Trophoblast cell (in vitro differentiated cells and primary cell): ENCODE measurements at places on chromosomes 1 and 21.

DNA sequence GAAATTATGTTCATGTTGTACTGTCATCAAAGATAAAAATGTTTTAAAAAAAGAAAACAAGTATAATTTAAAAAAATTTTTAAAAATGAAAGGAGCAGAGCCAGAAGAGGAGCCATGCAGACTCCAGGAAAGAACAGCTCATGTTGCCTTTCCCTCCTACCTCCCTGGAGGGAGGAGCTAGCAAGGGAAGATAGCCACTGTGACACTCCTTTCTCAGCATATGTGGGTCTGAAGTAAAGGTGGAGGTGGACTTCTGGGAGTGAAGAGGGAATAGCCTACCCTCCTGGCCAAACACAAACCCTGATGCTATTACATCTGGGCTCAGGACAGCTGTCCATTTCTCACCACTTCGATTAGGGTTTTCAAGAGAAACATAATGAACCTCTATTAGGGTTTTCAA is 54.2 kb downstream of the SLC2A1 start:
- DNase-seq: peak; percentile 28

- DNase-seq: no peak
These were observed 47.8 kb upstream of the LAMC2 start for GRCh38 chr1:183138301-183138700.

DNA sequence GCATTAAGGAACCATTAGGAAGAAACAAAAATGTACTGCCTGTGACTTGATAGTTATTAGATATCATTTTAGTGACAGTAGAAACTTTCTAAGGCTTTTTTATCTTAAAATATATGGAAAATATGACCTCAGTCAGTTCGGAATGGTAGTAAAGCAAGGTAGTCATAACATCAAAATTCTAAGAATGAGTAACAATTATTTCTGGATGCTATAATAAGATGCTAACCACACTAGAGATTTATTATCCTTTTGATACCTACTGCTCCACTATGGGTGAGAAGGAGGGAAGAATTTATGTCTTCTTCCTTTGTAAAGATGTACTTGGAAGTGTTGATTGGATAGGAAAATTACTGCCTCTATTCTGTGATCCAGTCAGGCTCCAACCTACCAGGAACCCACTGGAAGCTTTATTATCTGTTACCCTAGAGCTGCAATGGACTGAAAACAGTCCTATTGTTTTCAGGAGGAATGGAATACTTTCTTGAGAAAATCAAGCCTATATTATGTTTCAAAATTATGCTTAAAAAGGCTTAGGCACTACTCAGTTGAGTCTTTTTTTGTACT is 8.8 kb downstream of the FMN2 start:
- no peak for DNase-seq

- no peak for DNase-seq
These were observed 45.3 kb upstream of the ITPKB start for GRCh38 chr1:226784081-226785049.

GRCh38 chr1:22317920-22318243 is 133.8 kb upstream of the ZBTB40 start:
- no peak for DNase-seq

DNA sequence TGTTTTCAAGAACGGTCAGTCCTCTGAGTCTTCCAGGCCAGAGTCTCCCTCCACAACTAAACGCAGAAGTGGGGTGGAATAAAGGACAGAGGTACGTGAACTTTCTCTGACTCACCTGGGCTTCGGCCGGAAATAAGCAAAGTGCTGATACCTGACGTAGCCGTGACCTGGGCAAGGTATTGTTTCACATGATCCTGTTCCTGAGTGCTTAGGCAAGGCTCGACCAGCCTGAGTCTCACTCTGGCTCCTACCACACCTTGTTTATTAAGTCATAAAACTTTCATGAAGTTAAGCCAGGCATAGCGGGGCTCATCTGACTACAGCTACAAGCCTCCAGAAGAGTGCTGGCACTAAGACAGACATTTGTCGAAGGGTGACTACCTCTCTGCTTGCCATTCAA is 327.5 kb downstream of the SETD4 start:
- DNase-seq: no peak

DNA sequence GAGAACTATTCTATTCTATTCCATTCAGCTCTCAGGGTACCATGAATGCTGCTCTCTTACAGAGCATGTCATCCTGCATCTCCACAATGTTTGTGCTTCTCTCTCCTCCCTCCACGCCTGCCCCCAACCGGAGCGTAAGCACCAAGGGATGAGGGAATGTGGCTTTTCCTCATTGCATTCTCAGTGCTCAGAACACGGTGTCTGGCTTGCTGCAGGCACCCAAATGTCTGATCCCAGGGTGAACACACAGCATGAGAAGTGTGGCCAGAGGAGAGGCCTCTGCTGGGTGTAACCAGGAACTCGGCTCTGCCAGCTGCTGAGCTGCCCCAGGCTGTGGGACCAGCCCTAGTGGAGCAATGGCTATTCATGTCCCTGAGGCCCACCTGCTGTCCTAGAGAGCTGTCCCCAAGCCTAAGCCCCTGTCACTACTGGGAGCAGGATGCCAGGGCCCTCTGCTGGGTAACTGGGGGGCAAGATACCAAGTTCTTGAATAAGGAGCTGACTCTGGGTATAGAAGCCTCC is 38.3 kb downstream of the OLFML2B start:
- peak; percentile 79 for DNase-seq

GRCh38 chr1:247111700-247112478 is 7.7 kb upstream of the ZNF669 start:
- peak; percentile 36 for DNase-seq

GRCh38 chr1:240271081-240271480 is 179.4 kb downstream of the FMN2 start:
- DNase-seq: no peak

DNA sequence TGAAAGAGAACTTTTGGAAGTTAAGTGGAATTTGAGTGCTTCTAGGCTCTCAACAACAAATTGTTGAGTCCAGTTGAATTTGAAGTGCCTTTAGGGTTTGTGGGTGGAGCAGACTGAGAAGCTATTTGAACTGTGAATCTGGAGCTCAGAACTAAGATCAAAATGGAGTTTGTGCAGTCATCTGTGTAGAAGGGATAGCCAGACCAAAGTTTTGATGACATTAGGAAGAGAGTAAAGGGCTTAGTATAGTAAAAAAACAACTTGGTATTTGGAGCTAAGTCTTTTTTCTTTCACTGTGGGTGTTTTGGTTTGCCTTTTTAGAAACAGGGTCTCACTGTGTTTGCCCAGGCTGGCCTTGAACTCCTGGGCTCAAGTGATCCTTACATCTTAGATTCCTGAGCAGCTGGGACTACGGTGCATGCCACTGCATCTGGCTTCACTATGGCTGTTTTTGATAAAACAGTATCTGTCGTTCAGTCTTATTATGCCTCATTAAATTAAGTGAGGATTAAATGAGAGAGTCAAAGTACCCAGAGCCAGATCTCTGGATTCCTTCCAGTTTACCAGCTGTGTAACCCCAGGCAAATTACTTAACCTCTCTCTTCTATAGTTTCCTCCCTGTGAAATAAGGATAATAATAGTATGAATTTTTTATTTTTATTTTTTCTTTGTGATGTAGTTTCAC is 20.0 kb downstream of the HDAC1 start:
- no peak for DNase-seq

DNA sequence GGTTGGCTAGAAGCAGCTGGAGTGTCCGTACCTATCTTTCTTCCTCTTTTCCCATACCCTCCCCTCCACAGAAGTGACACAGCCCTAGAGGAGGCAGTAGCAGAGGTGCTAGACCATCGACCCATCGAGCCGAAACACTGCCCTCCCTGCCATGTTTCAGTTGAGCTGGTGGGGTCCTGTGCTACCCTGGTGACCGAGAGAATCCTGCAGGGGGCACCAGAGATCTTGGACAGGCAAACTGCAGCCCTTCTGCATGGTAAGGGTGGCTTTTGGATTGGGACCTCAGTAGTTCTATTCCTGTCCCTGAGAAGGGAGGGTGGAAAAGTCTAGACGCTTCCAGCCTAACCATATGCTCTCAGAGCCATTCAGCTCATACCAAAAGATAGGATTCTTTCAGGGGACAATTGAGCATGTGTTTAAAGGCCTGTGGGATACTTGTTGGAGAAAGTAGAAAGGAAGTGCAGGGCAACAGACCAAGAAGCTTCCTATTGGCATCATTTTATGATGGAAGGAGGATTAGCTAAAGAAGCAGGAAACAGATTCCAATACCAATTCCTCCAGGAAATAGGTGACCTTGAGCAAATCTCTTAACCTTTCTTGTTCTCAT is 11.7 kb upstream of the BNIPL start:
- DNase-seq: peak; percentile 46

- no peak for DNase-seq
These were observed 5.6 kb downstream of the CAMK2N1 start for GRCh38 chr1:20480243-20480944.

DNA sequence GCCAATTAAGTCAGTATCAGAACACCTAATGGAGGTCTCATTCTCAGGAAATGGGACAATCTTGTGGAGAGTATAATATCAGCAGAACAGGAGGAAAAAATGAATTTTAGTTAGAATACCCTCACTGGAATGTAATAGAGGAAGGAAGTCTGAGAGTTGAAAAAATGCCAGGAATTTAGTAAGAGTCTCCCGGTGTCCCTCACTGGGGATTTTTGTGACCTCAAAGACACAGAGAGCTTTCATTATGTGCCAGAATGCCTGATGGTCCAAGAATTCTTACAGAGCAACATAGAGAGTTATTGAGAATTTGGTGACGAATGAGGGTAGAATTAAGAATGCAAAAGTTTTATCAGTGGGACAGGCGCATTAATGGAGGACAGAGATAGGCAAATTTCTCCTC is 443.5 kb upstream of the B3GALT2 start:
- no peak for DNase-seq

DNA sequence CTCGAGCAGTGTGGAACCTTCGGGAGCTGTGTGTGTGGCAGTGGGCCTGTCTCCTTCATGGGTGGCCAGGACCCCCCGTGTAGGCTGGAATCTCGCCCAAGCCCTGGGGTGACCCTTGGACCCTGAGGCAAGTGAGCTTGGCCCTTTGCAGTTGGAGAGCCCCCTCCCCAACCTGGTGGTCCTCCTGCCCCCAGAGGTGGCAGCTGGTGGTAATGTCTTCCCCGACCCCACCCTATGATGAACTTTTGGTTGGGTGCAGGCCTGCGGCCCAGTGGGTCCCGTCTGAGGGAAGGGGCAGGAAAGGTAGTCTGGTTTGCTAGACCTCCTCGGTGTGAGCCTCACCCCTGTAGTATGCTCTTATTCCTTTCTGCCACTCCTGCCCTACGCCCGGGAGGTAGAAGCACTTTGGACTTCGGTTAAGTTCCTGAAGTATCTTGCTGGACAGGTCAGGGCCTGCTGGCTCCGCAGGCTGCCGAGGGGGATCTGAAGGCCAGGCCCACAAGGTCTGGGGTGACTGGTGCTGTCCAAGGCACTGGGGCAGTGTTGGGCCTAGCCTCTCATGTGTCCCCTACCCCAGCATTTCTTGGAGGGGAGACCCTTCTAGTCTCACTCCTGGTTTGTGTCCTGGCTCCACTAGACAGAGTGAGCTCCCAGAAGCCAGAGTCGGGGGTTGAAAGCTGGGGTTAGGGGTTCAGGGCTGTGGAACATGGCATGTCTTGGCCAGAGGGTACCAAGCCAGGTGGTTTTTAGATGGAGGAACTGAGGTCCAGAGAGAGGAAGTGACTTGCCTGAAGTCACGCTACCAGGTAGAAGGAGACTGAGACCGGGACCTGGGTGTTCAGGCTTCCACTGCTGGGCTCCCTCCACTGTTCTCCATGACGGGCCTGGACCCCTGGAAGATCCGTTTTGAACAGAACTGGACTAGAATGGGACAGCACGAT is 1.8 kb downstream of the ZNF362 start:
- DNase-seq: peak; percentile 12

GRCh38 chr1:247434005-247434404 is 18.0 kb downstream of the NLRP3 start:
- DNase-seq: no peak

DNA sequence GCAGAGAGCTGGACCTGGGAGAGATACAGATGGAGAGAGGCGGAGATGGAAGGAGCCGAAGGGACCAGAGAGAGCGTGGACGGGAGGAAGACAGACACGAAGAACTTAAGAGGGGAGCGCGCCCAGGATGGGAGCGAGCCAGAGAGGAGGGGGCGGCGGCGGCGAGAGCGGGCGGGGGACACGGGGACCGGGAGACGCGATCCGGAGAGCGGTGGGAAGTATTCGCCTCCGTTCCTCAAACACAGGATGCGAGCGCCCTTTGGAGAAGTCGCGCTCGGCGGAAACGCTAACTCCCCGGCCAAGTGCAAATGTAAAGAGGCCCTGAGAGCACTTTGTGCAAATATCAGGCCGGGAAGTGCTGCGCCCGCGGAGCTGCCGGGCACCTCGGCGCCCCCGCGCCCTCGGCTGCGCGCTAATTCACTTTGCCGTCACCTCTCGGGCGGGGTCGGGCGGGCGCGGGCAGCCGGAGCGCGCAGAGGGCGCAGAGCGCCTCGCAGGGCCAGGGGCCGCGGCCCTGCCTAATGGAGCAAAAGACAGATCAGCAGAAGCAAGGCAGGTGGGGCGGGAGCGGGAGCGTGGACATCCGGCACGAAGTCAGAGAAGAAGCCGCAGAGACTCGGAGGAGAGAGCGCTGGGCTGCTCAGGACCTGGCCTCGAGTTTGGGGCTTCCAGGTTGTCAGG is 281.2 kb downstream of the RRAGC start:
- no peak for DNase-seq

DNA sequence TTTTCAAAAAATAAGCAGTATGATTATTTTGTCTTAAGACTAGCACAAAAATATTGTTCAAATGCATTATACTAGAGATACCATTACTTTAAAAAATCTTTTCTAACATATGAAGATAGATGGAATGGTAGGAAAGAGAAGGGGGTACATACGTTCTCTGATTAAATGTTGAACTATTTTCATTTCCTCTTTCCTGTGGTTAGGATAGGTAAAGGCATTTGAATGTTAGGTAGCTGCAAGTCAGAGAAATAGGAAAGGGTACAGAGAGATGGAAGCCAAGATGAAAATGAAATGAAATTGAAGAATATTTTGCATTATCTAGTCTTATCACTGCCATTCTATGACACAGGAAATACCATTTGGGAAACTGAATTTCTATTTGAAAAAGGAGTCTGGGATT is 28.3 kb downstream of the TLCD4 start:
- no peak for DNase-seq

- no peak for DNase-seq
These were observed 47.3 kb upstream of the COA6 start for GRCh38 chr1:234325878-234326496.

DNA sequence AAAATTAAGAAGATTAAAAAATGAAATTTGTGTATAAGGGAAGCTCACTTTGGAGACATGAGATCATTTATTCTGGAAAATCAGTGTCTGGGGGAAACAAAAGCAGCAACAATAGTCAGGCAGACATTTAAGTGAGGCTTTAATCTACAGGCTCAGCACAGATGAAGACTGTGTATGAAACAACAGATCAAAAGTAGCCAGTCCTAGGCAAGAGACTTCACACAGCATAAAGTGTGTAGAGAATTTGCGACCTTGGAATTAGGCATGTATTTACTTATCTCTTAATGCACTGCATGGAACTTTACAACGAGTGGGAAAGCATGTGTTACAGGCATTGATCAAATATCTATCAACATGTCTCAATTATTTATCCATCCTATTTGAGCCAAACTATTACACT is 1099.9 kb downstream of the PLA2G4A start:
- no peak for DNase-seq
